ENCODE measurements at places on chromosomes 4 and X.

DNA sequence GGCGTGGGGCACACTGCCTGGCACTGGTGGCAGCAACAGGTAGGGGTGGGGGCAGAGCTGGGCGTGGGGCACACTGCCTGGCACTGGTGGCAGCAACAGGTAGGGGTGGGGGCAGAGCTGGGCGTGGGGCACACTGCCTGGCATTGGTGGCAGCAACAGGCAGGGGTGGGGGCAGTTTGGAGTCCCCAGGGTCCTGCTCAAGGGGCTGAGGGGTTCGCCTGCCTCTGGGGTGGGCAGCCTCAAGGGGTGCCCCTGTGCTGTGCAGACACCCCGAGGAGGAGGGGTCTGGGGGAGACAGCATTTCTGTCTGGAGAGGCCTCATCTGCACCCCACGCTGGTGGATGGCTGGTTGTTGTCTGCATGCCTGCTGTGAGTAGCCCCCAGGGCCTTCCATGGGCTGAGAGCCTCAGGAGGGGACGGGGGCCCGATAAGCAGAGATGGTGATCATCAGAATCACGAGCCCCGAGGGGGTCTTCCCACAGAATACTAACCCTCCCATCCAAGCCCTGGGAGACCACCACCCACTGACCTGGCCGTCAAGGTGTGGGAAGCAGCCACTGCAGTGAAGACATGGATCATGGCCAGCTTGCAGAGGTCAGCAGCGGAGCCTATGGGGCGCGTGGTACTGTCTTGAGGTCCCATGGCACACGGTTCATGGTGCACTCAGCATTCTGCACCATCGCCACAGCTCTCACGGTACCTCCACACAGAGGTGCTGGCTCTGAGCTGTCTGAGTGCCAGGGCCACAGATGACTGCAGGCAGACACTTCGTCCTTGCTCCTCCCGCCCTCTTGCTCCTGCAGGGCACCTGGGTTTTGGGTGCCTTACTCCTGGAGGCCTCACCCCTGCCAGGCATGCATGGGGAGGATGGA, 21.5 kb downstream of the NAT8L start:
- no peak for DNase-seq

DNA sequence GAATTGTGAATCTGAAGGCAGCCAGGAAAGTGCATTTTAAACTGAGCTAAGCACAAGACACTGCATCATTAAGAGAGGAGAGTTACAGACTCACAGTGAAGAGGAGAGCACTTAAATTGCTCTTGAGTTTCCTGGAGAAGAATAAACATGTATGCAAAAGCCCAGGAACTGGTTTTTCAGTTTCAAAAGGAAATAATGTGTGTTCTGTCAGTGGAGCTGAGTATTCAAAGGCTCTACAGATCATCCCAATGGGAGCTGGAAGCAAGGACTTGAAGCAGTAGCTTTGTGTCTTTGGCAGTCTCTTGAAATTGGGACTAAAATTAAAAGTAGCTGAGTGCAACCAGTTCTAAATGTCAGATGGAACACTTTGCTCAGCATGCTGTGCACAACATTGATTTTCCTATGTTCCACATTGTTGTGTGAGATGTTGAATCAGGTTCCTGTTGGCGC, 147.5 kb upstream of the ANK2 start:
- DNase-seq: no peak

DNA sequence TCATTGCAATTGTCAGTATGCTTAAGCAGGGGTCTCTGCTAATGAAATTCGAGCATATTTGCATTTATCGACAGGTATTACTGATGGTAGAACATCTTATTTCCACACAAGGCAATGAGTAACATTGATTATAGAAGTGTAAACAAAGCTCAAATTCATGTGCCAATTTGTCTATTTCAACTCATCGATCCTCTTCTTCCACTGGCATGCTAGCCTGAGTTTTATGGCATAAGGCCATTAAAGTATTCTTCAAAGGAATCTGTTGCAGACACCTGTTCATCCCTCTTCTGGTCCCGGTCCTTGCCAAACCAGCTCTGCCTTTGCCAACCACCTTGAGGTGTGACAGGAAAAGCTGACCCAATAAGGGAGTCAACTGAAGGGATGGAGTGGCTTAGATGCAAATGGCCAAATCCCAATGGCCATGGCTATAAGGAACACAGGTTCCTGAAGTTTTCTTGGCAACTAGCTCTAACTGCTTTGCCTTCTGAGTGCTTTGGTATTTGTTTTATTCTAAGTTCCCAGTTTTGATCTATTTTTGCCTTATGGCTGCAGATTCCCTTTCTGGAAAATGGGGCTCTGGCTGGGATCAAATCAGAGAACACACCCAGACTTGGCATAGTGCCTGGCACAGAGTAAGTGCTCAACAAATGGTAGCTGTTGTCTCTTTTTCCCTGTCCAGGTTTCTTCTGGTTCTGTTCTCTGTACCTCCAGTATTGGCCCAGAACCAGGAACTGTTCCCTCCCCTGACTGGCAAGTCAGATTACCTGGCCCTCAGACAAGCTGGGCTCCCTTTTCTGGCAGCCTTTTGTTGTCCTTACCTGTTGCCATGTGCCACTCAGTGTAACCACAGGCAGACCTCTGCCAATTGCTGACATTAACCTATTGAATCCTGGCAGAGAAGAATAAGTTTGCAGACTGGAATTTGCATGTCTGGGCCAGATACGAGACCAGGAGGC, 63.1 kb downstream of the RTL9 start:
- no peak for DNase-seq

GRCh38 chr4:172786039-172786792, 382.4 kb upstream of the GALNT7 start:
- DNase-seq: no peak

DNA sequence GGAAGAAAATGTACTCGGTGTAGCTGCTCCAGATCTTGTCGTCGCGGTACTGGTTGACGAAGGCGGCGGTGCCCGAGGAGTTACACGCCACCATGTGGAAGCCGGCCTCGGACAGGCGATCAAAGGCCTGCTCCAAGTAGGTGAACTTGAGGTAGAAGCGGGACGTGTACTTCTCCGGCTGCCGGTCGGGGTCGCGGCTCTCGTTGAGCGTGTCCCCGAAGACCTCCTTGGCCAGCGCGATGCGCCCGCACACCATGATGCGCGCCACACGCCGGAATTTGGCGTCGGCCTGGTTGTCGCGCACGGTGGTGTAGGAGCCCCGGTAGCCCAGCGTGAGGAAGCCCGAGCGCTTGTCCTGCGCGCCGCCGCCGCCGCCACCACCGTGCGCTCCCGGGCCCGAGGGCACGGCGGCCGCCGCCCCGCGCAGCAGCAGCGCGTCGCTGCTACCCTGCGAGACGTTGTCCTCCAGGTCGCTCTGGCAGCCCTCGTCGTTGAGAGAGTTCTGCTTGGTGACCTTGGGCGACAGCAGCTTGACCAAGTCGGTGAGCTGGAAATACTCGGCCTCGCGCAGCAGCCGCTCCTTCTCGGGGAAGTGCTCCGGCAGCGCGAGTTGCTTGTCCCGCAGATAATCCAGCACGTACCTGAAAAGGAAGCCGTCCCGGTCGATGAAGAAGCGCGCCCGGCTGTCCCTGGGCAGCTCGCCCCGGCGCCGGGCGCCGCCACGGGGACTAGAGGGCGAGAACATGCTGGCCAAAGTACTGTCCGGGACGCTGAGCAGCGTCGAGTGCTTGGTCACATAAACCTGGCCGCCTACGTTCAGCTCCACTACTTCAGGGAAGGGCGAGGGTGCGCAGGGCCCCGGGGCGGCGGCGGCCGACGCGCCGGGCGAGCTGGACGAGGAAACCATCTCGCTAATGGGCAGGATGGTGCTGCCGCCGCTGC, 775 bp downstream of the KCTD8 start:
- no peak for DNase-seq

GRCh38 chrX:129784371-129784770, 4.6 kb downstream of the SASH3 start:
- no peak for DNase-seq

DNA sequence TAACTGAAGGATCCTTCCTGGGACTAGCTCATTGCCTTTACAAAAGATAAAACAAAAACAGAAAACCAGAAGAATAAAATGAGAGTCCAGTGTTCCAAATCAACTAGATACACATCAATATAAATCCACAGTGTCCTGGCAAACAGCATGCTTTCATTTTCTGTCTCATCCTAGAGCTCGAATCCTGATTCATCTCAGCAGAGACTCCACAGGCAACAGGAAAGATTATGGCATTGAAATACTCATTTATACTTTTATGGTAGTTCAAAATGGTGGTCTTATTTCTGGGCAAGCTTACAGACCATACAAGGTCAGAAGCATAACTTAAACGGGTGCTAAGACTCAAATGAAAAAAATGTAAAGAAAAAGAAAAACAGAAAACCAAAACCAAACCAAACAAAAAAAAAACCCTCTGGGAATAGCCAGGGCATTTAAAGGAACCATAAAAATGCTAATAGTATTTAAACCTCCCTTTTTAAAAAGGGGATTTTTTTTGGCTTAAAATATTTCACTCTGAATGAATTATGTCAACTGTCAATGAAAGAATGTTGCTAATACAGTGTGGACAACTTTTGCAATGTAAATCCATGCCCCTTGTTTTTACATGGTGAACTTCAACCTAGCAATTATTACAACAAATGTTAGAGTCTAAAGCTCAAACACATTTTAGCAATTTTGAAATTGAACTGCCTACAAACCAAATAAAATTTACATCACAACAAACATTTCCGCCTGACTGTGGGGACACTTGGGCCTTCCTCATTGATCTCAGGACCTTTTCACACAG, 57.9 kb downstream of the GPR101 start:
- no peak for DNase-seq

- no peak for DNase-seq
Measured at GRCh38 chrX:31323658-31324057, 251.8 kb upstream of the FTHL17 start.

DNA sequence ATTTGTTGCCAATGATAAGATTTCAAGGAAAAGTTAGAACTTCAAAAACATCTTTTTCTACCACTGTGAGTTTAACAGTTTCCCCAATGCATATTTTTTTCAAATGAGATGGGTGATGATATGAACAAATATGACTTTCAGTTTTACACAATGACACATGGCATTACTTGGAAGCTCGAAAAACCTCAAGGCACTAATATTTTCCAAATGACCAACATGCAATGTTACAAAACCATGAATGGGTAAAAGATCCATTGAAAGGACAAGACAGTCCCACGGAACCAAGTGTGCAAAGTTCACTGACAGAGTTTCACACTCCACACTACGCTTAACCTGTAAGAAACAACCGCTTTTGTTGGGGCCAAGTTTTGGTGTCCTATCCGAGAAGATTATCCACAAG, 84.5 kb downstream of the CD99L2 start:
- DNase-seq: no peak
